ENCODE measurements at places on chromosomes 16 and 17.

GRCh38 chr17:10737736-10738135, 7.9 kb upstream of the TMEM220 start:
- no peak for DNase-seq

DNA sequence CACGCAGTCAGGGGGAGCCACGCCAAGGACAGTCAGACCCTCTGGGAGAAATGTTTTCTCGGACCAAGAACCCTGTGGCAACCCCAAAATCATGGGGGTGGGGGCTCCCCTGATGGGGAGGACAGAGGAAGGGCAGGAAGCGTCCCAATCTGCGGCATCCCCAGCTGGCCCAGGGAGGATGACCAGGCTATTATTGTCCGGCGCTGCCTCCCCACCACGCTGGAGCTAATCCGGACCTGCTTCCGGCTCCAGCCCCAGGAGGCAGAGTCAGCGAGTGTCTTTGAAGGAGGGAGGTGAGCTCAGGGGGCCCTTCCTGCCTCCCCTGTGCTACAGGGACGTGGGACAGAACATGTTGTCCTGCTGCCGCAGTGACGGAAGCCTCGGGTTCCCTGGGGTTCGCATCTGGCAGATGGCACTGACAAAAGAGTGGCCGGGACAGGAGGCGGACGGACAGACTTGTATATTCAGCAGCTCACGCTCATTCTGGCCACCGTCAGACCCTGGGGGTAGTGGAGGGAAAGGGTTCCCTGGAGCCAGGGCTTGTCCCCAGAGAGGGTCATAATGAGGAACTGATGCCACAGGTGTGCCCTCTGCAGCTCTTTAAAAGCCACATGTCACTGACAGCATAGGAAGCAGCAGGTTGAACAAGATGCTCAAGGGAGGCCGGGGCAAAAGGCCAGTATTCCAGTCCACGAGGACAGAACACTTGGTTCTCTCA, 54.3 kb upstream of the CDC42EP4 start:
- DNase-seq: no peak

DNA sequence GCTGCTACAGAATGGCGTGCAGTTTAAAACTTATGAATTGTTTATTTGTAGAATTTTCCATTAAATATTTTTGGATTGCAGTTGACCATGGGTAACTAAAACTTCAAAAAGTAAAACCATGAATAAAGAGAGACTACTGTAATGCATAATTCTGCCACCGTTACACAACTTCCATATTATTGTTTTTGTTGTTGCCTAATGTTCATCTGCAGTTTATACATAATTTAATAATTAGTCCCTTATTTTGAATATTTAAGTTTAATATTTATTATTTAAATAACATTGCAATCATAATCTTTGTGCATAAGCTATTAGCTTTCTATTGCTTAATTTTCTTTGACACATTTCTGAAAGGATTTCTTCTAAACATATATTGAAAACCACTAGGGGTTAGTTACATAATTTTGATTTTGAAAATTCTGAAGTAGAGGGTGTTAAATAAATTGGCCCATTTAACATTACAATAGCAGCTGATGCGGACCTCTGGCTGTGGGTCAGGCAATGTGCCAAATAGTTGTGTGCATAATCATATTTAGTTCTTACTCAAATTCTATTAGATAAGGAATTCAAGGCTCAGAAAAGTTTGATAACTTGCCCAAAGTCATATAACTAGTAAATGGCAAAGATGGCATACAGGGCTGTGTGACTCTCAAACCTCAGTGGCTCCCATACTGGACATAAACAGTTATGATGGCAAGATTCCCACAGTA, 31.1 kb downstream of the PPM1E start:
- DNase-seq: peak; percentile 64

- DNase-seq: no peak
Observed at GRCh38 chr16:89685916-89686315, 573 bp upstream of the CDK10 start.

GRCh38 chr17:58375811-58376210, 23.8 kb upstream of the SUPT4H1 start:
- no peak for DNase-seq

DNA sequence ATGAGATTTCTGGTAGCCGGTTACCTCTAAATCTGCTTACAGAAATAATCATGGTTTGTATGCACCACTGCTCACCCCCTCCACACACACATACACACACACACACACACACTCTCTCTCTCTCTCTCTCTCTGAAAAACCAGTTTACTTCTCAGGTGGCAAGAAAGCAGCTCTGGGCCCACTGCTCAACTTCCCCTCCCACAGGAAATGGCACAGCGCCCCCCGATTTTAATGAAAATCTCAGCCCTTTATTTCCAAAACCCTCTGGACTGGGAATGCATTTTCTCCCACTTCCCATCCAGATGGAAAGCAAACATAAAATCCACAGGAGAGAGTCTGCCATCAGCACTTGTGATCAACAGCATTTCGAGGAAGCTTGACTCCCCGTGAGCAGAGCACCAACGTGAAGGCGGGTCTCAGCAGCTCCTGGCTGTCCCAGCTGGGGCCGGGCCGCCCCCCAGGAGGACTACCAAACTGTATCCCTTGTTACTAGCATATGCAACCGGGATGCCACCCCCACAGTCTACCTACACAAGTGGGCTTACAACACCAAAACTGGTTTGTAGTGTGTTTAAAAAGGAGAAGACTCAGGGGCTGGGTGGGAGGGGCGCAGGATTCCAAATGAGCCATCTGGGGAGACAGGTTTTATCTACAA, 121.1 kb downstream of the SLC39A11 start:
- no peak for DNase-seq

DNA sequence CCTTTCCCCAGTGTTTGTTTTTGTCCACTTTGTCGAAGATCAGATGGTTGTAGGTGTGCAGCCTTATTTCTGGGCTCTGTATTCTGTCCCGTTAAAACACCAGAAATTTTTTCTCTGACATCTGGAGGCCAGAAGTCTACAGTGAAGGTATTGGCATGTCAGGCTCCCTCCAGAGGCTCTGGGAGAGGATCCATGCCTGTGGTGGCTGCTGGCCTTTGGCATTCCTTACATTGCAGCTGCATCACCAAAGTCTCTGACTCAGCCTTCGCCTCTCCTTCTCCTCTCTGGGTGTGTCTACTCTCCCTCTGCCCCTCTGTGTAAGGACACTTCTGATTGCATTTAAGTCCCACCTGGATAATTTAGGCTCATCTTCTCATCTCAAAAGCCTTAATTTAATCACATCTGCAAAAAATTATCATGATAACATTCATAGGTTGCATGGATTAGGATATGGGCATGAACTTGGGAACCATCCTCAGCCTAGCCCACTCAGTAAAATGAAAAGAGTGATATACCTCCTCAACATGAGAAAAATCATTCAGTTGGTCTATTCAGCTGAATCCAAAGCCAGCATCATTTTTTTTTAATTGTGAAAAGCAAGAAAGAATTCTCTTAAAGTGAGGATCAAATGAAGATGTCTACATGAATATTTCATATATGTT, 78.0 kb downstream of the MAP2K6 start:
- DNase-seq: peak; percentile 85

DNA sequence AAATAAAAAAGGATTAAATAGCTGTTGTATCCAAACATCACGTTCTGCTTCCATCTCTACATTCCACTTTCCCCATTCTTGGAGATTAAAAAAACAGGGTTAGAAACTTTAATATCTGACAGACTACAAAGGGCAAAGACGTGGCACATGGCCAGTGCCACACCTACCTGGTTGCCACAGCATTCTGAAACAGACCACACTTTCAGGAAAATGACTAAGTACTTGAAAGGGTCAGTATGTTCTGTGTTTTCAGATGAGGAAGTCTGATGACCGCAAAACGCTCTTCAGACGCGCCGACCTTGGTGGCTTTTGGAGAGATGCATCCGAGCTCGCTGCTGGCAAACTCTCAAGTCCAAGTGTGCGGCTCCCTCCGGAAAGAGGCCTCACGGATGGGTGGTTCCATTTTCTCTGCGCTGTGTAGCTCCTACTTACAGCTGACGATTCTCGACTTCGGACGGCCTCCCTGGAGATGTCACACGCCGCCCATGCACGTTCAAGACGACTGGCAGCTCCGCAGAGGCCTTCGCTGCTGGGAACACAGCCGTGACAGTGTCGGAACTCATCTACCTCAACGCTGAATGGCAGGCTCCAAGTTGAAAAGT, 15.5 kb downstream of the MAP1LC3B start:
- peak; percentile 76 for DNase-seq

GRCh38 chr17:76240461-76241203, at the start of gene RNF157:
Gene RNF157 (minus strand): TSS chr17:76240493. CDS start chr17:76240240, 253 bp downstream.
- DNase-seq: peak; percentile 75
